ENCODE measurements at places on chromosomes 4 and X.

DNA sequence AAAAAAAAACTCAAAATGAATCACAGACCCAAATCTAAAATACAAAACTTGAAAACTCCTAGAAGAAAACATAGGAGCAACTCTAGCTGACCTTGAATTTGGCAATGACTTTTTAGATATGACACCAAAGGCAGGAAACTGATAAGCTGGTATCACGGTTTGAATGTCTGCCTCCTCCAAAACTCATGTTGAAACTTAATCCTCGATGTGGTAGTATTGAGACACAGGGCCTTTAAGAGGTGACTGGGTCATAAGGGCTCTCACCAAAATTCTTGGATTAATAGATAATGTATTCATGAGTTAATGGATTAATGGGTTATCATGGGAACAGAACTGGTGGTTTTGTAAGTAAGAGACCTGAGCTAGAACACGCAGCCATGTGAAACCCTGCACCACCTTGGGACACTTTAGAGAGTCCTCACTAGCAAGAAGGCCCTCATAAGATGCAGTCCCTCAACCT, 40.5 kb downstream of the FRYL start:
- DNase-seq = no peak

GRCh38 chr4:14906805-14907204, 95.5 kb upstream of the CPEB2 start:
- DNase-seq = no peak

- DNase-seq = no peak
Measured at GRCh38 chrX:149371986-149372385, 133.1 kb downstream of the IDS start.

GRCh38 chr4:38509551-38509950, 154.4 kb upstream of the KLF3 start:
- no peak for DNase-seq

DNA sequence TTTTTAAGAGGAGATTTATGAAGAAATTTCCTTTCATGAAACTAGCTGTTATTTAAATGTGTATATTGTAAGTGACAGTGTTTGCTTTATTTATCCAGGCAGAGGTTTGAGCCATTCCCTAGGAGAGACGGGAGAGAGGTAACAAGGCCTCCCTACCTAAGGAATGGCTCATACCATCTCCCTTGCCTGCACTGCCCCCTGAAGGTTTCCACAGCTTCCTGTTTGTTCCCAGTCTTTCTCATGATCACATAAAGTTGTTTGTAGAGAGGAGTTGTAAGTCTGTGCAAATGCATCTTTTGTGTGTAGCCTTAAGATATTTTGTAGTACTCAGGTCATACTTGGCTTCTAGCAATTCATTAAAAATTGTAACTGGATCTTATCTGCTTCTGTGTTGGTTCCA, 1504.5 kb upstream of the PCDH10 start:
- no peak for DNase-seq

DNA sequence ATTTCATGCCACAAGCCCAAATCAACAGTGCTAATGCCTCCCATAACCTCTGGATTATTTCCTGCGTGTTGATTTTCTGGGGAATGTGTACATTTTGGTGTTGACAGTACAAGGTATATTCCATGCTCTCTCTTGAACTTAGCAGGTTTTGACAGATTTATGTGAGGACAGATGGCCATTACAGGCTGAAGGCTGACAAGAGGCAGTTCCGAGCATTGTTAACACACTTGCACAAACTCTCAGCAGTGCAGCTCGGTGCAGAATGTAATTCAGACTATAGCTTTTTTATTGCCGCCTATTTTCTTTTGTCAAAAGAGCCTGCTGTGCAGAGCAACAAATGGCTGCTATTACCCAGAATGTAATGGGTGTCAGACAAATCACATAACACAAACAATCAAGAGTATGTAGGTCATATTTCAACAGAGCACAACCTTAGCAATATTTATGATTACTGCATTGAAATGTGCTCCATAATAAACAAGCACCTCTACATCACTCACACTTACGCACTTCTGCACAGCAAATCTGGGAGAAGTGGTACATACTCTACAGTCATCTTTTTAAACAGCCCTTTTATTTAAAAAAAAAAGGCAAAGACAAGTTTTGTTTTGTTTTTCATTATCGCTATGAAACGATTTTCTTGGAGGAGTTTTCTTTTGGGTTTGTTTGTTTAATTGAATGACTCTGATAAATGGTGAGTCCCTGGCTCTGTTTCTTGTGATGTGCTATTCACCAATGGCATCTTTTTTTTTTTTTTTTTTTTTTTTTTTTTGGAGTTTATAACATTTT, 71.6 kb downstream of the PPARGC1A start:
- DNase-seq = no peak

DNA sequence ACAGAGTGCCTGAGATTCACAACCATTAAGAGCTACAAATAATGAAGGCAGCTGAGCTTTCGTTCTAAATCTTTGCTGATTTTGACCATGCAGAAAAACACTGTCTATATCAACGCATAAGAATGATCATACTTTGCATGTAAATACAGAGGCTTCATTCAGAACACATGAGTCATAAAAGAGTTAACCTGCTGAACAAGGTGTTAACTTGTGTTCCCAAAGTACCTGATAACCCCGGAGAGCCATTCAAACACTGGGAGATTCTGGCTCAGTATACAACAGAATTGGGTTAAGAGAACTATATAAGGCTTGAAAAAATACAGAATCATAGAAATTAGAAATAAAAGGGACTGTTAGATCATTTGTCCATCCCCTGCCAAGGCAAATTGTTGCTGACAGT, 964.3 kb upstream of the TENM3 start:
- DNase-seq = no peak

GRCh38 chr4:28082686-28083390, 1222.2 kb downstream of the STIM2 start:
- no peak for DNase-seq

DNA sequence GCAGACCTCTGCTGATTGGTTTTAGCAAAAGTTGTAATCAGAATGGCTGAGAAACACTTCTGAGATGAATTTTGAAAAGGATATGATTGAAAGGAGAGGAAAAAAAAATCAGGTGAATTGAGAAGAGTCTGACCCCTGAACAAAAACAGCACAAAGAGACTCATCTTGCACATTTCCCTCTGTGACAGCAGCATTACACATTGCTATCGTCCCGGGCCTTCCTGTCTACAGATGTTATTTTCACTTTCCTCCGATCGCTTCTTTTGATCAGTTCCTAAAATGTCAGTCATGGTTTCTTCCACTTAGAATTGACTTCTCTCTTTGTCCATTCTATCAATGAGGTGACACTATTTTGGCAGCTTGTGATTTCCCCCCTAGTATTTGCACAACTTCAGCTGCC, 262.6 kb downstream of the GPC3 start:
- DNase-seq = no peak

DNA sequence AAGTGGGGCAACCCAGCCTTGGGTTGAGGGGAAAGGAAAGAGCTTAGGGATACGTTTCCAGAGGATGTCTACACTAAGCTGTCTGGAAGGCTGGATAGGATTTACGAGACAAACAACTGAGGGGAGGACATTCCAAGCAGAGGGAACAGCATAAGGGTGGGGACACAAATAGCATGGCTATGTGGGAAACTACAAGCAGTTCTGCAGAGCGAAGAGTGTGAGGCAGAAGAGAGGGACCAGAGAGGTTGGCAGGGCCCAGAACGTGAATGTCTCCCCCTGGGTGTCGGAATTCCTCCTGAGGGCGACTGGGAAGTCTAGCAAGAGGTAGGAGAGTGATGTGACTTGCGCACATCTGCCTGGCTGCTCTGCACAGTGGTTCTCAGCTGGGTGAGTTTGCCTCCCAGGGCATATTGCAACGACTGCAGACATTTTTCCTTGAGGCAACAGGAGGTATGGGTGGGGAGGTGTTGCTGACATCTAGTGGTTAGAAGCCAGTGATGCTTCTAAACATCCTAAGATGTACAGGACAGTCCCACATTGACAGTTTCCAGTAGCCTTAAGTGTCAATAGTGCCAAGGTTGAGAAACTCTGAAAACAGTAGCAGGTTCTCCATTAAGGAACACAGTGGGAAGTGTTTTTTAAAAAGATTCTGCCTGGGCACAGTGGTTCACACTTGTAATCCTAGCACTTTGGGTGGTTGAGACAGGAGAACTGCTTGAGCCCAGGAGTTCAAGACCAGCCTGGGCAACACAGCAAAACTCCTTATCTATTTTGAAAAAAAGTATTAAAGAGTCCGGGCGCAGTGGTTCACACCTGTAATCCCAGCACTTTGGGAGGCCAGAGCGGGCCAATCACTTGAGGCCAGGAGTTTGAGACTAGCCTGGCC, 9.2 kb downstream of the NDUFA1 start:
- no peak for DNase-seq

- no peak for DNase-seq
Measured at GRCh38 chr4:40038977-40039376, 17.7 kb upstream of the N4BP2 start.

- DNase-seq = no peak
Measured at GRCh38 chr4:7627251-7628250, 192.8 kb upstream of the PSAPL1 start.

GRCh38 chrX:54530357-54530900, 410 bp downstream of the GNL3L start:
- no peak for DNase-seq

DNA sequence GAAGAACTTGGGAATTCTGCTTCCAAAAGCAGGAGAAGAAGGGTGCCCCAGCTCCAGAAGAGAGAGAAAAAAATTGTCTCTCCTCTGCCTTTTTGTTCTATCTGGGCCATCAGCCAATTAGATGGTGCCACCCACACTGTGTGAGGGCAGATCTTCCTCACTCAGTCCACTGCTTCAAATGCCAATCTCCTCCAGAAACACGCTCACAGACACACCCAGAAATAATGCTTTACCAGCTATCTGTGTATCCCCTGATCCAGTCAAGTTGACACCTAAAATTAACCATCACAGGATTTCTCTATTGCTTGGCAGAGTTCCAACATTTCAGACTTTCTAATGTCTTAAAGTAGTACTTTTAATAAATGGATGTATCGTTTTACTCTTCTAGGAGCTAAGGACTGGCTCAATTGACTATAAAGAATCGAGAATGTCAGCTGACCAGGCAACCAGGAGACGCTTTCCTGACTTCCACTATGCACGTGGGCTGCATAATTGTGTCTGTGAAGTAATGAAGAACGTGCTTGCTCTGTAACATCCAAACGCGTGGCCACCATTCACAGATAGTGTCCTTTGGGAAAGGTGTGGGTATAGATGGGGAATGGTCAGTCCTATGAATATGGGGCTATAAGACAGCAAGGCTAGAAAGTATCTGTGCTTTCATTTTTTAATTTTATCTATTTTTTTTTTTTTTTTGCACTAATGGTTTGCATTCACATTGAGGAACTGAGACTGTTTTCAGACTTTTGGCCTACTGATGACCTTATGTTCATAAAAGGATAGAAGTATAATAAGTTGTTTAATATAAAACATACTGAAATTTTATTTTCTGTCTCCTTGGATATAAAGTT, 9.9 kb upstream of the SMIM20 start:
- no peak for DNase-seq

DNA sequence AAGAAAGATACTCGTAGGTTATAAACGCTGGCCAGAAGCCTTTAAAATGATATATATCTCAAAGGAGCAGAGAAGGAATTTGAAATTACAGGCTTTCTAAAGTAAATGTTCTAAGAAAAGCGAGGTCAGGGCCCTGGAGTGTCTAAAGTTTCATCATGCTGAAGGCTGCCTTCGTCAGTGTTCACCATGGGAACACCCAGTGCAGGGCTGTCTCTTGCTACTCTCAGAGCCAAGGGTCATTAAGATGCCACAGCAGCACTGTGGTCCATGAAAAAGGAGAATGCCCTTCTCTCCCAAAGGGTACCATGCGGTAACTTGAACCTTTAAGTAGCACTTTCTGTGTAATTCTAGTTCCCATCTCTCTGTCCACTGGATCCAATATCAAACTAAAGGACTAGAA, 174.5 kb upstream of the NWD2 start:
- DNase-seq = no peak

DNA sequence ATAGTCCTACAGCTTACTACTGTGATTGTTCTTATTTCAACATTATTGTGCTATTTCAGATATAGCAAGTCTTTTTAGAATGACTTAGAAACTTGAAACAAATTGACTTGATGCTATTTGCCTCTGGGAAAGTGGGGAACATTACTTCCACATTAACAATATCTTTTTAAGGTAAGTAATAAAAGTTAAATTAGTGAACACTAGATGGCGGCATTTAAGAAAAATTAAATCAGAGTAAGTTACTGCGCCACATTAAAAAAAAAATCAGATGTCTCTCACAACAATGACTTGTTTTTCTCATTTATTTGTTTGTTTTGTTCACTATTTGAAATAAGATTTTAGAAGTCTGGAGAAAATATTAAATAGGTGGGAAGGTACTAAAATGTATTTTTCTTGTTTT, 1026.9 kb upstream of the SLIT2 start:
- DNase-seq = no peak

DNA sequence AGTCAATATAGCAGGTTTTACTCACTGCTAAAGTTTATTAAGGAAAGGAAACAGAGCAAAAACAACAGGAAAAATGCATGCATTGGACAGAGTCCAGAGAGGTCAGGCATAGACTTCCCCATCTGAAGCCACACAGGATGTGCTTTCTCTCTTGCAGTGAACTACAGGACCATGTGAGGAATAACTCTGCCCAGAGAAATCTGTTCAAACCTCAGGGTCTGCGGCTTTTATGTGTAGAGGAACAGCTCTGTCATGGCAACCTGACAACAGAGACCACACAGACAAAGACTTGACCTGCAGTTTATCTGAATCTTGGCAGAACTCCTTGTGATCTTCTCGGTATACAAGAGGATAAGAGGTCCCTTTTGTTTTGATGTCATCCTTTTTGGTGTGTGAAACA, 46.3 kb upstream of the LONRF3 start:
- DNase-seq = no peak

DNA sequence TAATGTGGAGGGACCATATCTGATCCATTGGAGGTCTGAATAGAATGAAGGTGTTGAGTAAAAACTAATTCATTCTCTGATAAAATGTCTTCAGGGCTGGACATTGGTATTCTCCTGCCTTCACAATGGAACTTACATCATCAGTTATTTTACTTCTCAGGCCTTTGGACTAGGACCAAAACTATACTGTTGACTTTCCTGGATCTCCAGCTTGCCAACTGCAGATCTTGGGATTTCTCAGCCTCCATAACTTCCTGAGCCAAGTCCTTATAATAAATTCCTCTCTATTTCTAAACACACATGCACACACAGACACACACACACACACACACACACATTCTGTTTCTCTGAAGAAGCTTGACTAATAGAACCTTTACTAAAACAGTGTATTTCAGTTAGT, 1858.6 kb upstream of the ADGRL3 start:
- no peak for DNase-seq

GRCh38 chr4:10530137-10530786, 73.0 kb upstream of the ZNF518B start:
- peak; percentile 7 for DNase-seq

GRCh38 chrX:123749643-123750042, 16.8 kb upstream of the THOC2 start:
- DNase-seq = no peak

GRCh38 chrX:123976706-123977316, 15.3 kb downstream of the STAG2 start:
- no peak for DNase-seq

DNA sequence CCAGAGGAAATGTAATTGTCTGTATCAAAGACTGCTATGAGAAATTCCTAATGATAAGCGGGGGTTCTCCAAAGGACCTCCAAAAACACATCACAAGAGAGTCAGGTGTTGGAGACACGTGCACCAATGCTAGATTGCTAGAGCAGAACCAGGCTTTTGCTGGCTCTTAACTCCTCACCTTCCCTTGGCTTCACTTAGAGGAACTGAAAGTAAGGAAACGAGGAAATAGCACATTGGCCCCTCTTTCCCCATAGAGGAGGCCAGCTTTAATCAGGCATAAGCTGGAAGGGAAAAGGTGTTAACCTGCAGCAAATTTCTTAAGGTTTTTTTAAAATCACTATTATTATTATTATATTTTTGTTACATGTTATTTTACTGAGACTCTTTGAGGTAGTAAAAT, 13.6 kb downstream of the OTC start:
- DNase-seq = no peak
